Stimulated activated naive CD4-positive, alpha-beta T cell (primary cell): ENCODE measurements at places on chromosomes 1 and 21.
A peak's percentile ranks its signal among the peaks of the same experiment; 100 is the strongest.

DNA sequence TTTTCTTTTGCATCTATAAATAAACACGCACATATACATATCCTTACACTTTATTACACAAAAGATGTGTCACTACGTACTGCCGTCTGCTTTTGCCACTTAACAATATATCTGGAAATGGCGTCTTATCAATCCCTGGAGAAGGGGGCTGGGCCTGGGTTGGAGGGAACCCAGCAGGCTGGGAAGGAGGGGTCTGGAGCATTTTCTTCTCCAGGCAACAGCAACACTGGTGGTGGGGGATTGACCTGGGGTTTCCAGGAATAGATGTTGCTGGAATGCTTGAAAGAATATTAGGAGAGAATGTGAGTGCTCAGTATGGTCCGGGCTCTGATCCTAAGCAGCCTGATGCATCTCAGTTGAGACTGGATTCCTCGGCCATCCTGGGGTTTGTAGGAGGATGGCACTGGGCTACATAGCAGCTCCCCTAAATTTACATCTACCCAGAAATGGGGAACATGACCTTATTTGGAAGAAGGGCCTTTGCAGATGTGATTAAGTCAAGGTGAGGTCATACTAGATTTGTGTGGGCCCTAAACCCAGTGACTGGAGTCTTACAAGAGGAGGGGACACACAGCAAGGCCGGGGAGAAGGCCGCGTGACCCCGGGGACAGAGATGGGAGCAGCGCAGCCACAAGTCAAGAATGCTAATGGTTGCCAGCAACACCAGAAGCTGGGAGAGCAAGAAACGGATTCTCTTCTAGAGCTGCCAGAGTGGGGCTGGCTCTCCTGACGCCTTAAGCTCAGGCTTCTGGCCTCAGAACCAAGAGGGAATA is 98.6 kb downstream of the SIK1 start:
- DNase-seq: no peak

DNA sequence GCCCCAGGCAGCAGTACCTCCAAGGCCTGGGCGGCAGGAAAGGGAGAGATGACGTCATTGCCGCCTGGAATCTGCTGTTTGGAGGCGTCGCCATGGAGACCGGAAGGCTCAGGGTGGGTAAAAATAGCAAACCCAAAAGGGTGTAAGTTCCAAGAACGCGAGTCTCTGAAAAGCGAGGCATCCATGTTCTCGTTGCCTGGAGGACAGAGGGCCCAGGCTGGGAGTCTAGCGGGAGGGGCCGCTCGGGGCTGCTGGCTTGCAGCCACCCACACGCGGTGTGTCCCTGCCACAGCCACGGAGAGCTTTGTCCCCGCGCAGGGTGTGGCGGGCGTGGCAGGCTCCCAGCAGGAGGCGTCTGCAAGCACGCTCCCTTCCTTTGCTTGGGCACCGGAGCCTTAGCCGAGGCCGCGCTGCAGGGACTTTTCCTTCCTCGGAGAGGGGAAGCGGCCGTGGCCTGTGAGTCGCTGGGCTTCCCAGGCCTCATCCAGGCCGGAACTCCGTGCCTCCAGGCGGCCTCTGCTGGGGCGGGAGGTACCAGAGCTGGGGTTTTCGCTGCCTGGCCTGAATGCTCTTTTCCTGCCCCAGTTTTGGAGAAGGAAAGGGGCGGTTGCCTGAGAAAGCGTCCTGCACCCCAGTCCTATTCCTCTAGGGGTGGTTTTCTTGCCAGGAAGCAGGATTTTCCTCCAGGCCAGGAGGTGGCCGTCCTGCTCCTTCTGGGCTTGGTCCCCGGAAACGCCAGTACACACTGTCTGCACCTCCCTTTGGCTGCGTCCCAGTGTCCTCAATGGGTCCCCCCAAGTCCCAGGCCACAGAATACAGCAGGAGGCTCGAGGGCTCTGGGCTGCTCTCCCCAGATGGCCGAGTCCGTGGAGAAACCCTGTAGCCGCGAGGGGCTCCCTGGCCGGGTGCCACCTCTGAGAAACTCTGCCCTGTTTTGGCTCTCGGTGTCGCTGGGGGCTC is 15.3 kb upstream of the SKI start:
- peak; percentile 64 for DNase-seq

GRCh38 chr1:65959896-65960567 is 167.3 kb downstream of the PDE4B start:
- no peak for DNase-seq

DNA sequence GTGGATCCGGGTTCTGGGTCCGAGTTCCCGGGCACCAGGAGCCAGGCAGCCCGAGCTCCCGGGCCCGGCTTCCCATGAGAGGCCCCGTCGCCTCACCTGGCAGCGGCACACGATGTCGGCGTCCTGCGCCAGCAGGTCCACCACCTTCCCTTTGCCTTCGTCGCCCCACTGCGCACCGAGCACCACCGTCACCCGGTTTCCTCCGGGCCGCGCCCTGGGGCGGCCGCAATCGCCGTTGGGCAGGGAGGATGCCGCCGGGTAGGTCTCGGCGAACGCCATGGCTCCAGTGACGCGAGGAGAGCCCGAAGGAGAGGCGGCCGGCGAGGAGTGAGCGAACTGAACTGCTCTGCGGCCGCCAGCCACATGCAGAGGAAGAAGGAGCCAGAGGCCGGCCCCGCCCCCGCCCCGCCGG is at the start of gene ADSS2:
TSS of gene ADSS2 (minus strand) at position 371 of the 412 bp plus-strand sequence. CDS start at position 279, 92 bp downstream.
- no peak for DNase-seq

DNA sequence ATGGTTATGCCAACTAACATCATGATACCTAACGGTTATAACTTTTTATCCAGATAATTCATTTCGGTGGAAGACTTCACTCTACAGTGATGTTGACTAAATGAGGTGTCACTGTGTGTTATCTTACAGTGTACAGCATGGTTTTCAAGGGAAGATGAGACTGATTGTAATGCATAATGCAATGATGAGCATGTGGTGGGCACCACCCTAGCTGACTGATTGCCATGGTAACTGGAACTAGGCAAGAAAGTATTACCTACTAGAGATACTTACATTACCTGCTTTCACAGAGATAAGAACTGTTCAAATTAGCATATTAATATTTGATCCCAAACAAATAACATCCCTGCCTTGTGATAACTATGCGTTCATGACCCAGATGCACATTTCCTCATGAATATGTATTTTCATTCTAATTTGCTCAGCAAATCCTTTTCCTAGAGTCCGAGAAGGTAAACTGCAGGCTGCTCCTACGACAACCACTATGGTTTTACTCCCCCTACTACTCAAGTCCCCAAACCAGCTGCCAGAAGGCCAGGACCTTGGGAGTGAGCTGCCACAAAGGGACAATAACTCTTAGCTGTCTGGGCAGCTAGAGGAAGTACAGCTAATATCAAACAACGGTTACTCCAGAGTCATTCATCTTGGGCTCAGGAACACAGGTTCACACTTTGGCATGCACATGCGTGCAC is 29.2 kb downstream of the TRABD2B start:
- no peak for DNase-seq

GRCh38 chr1:159188375-159188788 is 16.3 kb upstream of the ACKR1 start:
- no peak for DNase-seq

DNA sequence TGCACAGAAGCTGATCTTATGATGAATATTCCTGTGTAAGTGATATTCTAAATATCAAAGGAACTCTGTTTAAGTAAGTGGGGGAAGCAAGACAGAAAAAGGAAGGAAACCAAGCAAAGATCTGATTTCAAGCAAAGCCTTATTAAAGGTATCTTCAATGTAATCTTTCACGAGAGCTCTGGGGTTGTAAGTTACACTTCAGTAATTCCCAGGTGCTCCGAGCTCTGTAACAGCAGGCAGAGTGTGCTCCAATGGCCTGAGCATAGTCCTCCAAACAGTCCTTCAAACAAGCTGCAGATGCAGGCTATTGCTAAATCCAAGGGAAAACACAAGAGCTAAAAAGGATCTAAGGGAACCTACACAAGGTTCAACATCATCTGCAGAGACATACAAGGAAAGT is 949.7 kb upstream of the TMPRSS15 start:
- DNase-seq: no peak
